Stimulated activated CD8-positive, alpha-beta memory T cell treated with anti-CD3 and anti-CD28 coated beads, Interleukin-7, amount 100 ng/mL, for 1 hour (primary cell): ENCODE measurements at places on chromosomes 16 and 17.

DNA sequence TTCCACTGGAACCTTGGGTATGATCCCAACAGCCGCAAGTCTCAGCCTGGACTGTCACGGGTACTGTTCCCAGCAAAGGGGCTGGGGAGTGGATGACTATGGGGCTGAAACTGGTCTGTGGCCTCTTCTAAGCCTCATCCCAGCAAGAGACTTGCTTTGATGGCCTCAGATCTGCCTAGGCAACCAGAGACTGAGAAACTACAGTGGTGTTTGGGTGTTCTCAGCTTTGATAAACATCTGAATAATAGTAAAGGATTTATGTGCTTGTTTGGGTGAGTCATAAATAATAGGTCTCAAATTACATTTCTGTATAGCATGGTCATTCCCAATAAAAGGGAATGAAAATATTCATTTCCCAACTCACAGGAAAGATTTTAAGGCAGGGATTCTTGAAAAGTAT lies 30.2 kb upstream of the ULK2 start:
- DNase-seq: no peak

DNA sequence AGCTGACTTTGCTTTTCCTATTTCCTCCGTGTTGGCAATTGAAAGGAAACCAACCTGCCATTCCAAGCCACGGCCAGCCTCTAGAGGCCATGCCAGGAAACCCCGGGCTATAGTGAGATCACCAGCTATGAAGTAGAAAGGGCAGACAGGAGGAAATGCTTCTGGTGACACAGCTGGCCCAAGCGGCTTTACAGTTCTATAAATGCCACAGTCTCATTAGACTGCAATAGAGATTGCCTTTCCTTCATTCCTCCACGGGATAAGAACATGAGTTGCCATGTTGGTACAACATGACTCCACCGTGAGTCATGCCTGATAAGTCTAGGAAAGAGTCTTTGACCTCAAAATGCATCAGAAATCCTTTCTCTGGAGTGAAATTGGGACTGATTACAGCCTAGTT lies 384.9 kb downstream of the GRIN2A start:
- no peak for DNase-seq

DNA sequence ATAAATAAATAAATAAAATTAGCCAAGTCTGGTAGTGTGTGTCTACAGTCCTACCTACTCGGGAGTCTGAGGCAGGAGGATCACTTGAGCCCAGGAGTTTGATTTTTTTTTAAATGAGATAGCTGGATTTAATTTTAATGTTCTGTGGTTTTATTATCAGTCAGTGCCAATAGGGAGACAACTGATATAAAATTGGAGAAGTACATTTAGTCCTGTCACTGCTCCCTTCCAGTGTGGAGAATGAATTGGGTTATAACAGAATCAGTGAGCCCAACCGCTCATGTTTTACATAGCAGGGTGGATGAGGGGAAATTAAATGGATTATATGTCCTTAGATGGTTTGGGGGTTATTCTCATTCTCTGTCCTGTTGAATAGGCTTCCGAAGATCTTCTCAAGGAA lies 6.2 kb downstream of the NME1 start:
- no peak for DNase-seq

DNA sequence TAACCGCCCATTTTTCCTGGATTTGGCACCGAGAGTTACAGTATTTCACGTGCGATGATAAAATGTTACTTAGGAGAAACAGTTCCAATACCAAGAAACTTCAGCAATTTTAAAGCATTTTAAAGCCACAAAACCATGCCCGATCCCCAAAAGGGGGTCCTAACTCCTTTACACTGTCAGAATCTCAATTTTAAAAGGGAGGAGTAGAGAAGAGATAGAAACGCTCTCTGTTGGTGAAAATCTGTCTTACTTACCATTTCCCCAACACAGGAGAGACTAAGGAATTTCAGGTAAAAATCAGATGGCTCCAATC lies 526 bp upstream of the RNASEK start:
- DNase-seq: no peak

- no peak for DNase-seq
These were observed 23.0 kb downstream of the METTL22 start for GRCh38 chr16:8644211-8645140.

GRCh38 chr16:70428178-70428998 lies 10.5 kb downstream of the ST3GAL2 start:
- peak; percentile 33 for DNase-seq

GRCh38 chr16:56886826-56887225 lies 21.8 kb downstream of the SLC12A3 start:
- no peak for DNase-seq

GRCh38 chr16:52404546-52404945 lies 142.4 kb downstream of the TOX3 start:
- no peak for DNase-seq

DNA sequence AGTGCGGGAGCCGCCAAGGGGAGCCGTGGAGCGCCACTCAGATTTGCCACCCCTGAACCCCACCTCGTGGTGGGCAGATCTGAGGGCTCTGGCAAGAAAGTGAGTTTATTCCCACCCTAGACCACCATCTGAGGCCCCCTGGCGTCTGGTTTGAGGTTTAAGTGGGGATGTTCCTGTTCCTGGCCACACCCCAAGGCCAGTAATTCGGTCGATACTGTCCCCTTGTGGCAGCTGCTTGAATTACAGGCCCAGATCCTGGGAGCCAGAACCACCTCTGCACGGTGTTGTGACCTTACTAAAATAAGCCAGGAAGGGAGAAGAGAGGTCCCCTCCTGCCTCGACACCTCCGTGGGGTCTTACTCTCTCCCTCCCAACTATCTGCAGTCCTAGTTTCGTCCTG lies 3.3 kb upstream of the LAT start:
- no peak for DNase-seq

- DNase-seq: no peak
These were observed 107.9 kb downstream of the AIPL1 start for GRCh38 chr17:6327007-6327406.

DNA sequence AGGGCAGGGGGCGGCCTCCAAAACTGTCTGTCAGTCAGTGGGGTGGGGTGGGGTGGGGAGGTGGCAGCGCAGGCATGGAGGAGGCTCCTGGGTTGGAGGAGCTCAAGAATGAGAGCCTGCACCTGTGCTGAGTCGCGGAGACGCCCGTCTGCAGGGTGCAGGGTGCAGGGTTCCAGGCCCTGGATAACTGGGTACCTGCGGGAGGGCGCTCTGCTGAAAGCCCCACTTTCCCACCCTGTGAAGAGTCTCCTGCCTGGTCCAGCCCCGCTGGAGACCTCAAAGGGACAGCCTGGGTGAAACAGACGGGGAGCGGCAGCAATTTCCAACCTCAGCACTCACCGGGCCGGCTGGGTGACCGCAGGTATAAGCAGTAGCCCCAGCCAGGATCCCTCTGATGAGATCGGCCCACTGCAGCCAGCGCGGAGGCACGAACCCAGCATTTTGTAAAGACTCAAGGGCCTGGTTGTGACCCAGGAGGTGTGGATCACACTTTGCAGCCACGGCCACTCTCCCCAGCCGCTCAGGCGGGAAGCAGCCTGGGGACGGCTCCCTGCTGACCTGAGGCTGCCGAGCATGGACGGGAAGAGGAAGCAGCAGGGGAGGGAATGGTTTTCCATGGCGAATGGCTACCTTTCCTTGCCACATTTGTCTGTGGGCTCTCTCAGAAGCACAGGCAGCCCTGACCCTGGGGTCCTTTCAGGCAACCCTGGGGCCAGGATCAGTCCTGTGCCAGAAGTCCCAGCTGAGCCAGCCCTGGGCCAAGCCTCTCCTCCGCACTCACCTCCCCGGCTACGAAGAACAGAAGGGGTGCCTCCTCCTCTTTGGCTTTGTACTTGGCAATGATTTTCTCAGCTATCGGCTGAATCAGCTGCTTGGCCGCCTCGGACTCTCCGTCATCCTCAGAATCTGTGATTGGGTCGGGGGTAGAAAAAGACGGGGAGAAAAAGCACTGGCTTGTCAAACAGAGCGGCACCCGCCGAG lies 21.0 kb downstream of the MRM3 start:
- no peak for DNase-seq

DNA sequence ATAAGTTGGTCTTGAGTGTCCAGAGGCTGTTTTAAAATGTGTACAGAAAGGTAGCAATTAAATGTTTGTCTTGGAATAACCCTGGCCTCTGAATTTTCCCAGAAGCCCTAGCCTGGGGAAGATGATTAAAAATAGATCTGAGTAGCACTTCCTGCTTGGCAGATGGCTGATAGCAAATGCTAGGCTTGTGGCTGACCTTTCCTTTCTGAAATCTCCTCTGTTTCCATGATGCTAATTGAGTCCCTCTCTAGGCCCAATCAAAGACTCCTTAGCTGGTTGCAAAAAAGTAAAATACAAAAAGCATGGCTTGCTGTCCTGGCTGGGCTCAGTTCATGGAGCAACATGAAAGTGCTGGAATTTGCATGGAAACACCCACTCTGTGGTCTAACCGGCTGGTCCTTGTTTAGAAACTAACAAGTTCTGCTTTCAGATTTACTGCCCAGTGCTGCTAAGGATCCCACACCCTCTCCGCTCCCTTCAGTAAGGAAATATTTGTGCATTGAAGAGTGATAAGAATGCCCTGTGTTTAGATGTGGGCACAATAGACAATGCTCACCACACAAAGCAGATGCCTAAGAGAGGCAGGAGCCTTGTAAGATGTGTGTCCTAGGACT lies 40.8 kb downstream of the YPEL2 start:
- no peak for DNase-seq

DNA sequence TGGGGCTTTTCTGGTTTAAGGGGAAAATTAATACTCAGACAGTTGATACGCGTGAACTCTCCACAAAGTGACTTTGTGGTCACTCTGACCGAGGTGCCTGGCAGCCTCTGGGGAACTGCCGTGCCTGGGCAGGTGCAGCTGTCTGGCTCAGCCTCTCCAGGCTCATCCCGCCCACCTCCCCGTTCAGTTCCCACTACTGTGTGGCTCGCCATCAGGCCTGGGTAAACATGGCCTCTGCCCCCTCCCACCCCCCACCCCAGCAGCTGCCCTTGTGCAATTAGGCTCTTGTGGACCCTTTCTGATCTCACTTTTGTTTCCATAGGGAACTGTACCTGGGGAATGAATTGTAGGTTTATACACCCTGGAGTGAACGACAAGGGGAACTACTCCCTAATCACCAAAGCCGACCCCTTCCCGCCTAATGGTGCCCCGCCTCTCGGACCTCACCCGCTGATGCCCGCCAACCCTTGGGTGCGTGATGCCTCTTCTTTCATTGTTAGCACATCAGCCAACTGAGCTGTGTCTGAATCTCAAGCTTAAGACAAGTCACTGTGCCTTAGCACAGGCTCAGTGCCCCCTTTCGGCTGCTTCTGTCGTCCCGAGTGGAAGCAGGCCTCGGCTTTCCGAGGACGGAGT lies 27.8 kb downstream of the ZC3H18 start:
- no peak for DNase-seq

GRCh38 chr17:69431835-69432234 lies 17.3 kb downstream of the MAP2K6 start:
- DNase-seq: no peak

DNA sequence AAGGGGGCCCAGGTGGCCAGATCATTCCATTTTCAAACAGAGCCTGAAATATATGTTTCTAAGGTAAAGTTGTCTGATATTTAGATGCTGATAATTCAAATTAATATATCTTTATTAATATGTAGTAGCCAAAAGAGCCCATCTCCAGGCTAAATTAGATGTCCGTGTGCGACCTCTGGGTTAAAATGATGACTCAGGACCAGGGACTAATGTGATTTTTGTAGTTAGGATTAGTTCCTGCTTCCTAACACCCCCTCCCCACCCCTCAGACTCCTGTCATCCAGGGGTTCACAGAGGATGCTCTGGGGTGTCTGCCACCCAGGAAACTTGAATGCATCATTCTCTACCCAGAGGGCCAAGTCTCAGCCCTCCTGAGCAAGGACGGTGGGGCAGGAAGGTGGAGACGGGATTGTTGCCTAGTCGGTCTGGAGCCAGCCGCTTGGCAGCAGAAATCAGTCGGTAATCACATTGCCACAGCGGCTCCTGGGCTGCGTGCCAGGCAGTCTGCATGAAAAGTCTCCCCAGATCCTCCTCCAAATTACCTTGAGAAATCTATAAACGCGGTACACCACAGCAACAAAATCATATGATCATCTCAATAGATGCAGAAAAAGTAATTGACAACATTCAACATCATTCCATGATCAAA lies 29.8 kb downstream of the CNGB1 start:
- DNase-seq: no peak

GRCh38 chr17:37802712-37803416 lies 58.0 kb upstream of the HNF1B start:
- DNase-seq: no peak

DNA sequence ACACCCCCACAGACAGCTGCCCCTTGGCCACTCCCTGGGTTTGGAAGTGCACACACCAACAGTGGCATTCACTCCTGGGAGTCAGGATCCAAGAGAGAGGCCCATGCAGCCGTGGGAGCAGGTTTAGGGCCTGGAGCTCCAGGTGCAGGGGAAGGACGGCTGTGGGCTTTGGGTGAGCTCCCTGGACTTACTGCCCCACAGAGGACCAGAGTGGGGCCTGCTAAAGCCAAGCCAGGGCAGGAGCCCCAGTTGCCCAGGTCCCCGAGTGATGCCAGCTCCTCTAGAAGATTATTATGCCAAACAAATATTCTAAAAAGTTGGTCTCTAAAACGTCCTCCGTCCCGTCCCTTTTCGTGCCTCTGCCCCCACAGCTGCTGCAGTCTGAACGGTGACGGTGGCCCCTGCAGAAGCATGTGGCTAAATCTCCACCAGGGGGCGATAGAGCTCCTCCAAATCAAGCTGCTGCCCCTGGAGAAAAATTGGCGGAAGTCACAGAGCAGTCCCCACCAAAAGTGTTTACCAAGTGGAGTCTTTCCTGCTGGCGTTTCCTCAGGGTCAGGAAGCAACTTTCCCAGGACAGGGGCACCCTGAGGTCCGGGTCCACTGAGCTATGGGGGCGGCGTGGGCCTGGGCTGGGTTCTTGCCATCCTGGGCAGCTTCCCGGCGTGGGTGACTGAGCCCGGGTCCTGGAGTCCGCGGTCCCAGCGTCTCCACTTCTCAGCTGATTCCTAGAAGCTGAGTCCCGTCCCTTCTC lies 4.2 kb downstream of the ARMC7 start:
- DNase-seq: peak; percentile 83

DNA sequence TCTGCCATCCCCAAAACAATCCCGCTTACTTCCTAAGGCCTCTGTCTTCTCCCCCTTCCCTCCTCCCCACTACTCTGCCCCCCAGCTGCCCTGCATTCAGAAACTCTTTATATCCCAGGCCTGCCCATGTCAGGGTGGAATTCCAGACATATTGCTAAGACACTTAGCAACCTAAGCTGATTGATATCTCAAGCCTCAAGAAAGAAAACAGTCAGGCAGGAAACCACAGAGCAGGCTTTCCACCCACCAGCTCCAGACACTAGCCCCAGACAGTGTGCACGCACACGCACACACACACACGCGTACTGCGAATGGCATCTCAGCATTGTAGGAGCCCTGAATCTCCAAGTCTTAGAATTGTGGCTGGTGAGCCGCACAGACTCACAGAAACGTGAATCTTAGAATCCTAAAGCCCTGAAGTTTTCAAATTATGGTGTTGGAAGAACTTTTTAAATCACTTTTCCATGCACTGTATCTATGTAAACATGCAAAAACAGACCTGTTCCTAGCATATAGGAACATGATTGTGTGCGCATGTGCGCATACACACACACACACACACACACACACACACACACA lies 8.8 kb upstream of the LPCAT2 start:
- no peak for DNase-seq
